Activated T-helper 1 cell treated with anti-CD3 and anti-CD28 coated beads, Interleukin-2, amount 50 U/mL, for 16 hours (primary cell): ENCODE measurements at places on chromosomes 11 and 22.

DNA sequence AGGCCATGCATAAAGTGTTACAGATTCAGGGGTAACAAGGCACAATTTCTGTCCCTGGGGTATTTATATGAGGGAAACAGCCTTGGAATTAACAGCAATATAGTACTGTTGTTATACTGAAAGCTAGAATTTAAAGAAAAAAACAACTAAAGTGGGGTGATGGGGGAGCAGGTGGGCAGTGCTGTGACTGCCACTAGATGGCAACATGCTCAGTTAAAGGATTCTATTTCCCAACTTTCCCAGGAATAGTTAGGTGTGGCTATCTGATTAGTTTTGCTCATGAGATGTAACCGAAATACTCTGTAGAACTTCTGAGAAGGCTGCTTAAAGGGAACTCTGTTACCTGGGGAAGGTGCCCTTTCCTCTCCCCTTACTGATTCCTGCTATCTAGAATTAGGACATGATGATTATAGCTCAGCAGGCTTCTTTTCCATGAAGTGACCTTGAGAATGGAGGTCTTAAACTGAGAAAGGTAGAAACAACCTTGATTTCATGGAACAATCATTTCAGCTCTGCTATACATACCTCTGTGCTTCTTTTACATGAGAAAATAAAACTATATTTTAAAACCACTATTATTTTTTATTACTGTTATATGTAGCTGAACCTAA, 102.6 kb downstream of the RELT start:
- no peak for DNase-seq

- no peak for DNase-seq
These were observed 6.2 kb upstream of the FTH1 start for GRCh38 chr11:61973476-61974162.

DNA sequence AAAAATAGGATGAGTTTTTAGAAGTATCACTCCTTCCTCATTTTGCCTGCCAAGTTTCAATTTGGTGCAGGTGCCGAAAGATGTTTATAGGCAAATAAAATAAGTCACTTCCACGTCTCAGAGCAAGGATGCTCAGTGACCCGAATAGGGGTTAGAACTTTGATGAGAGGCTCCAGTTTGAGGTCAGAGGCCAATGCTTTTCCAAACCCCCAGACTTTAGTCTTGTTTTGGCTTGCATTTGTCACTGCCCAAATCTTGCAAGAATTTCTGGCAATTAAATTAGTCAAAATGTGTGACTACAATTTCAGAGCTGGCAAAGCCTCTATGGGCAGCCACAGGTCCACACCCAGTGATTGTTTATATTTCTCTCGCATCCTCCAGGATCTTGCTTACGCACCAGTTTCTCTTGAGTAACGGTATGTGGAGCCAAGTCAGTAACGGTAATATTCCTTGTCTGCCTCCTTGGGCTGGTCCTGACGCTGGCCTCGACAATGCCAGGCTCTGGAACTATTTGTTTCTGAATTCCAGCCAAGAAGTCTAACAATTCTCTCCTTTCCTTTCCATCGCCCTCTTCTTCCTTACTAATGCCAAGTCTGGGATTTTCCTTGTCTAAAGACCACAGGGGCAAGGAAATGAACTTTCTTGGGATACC, 9.9 kb upstream of the NUP160 start:
- no peak for DNase-seq

- no peak for DNase-seq
These were observed 733.5 kb upstream of the CCDC90B start for GRCh38 chr11:84019571-84020194.

DNA sequence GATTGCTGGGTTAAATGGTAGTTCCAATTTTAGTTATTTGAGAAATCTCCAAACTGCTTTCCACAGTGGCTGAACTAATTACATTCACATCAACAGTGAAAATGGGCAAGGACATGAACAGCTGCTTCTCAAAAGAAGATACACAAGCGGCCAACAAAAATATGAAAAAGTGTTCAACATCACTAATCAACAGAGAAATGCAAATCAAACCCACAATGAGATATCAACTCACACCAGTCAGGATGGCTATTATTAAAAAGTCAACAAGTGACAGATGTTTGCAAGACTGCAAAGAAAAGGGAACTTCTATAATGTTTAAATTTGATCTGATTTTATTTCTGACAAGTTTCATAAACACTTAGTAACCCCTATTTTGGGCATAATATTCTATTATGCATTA, 537.5 kb downstream of the DLG2 start:
- no peak for DNase-seq
